Fibroblast of skin of back (primary cell): ENCODE measurements at places on chromosomes 12 and 14.

- no peak for DNase-seq
Measured at GRCh38 chr14:43525658-43526057, 981.4 kb downstream of the FSCB start.

GRCh38 chr12:124094188-124094587, 121.2 kb downstream of the ZNF664 start:
- no peak for DNase-seq

DNA sequence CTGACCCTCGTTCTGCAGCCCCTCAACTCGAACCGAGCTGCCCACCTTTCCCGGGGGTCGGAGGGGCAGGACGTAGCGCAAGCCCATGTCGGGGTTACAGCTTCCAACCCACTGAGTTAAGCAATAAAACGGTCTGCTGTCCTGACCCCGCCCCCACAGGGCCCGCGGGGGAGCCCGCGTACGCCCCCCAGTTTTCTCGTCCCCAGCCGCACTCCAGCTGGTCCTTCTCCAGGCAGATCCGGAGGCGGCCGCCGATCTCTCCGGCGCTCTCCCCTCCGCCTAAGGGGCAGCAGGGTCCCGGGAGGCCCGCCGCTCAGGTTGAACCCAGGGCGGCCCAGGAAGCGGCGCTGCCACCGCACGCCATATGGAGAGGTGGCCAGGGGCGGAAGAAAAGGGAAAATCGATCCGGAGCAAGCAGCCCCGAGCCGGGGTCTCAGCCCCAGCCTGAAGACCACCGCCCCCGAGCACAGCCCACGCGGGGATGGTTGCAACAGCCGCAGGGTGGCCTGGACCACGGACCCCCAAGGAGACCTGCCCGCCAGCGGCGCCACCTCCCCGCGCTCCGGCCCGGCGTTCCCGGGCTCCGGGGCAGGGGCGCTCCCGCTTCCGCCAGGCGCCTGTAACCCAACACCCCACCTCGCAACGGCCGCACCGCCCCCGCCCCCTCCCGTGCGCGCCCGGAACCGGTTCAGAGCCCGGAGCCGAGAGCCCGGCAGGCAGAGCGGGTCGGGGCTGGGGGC, 760 bp downstream of the ACTN1 start:
- peak; percentile 55 for DNase-seq

DNA sequence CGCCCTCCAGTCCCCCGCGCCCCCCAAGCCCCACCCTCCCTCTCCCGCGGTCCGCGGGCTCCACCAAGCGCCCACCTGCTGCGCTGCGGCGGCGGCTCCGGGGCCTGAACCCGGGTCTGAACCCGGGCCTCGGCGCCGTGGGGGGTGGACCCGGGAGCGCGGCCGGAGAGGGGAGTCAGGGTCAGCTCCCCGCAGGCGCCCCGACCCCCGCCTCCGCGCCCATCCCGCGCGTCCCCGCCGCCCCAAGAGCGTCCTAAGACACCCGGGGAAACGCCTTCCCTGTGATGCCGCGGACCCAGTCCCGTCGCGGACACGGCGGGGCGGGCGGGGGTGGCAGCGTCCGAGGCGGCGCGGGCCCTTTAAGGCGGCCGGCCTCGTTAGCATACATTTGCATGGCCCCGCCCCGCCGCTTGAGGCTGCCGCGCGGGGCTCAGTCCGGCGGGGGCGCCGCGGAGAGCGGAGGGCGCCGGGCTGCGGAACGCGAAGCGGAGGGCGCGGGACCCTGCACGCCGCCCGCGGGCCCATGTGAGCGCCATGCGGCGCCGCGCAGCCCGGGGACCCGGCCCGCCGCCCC, at the start of gene MMP17:
Gene MMP17, plus strand, starts transcription at position 433 of the 574 bp plus-strand sequence. Its CDS starts 102 bp downstream, at position 535.
- peak; percentile 78 for DNase-seq

DNA sequence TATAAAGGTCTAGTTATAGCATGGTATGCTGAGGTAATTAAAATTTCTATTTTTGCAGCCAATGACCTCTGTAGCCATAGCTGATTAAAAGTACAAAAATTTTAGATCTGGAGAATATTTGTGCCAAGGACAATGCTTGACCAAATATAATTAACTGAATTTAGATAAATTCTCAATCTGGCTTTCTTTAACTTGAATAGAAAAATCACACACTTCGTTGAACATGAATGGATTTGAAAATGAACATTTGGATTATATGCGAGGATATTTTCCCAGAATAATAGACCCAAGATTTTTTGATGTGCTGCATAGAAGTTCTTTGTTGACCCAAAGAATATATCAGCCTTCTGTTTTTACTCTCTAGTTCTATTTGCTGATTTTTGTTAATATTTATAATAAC, 38.4 kb upstream of the G2E3 start:
- DNase-seq: no peak

DNA sequence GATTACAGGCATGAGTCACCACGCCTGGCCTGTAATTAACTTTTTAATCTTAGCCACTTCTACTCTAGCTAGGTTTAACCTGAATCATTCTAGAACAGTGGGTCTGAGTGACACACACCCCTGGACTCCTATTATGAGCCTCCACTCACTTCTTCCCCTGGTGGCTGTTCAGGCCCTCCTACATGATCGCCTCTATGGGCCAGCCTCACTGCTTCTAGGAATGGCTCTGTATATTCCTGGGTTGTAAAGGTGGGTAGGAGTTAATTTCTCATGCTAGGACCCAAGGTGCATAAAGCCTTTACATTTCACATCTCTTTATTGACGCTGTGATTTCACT, 8.0 kb upstream of the RNU6-8 start:
- DNase-seq: no peak
